Mammary epithelial cell (primary cell): ENCODE measurements at places on chromosomes 2 and 18.

DNA sequence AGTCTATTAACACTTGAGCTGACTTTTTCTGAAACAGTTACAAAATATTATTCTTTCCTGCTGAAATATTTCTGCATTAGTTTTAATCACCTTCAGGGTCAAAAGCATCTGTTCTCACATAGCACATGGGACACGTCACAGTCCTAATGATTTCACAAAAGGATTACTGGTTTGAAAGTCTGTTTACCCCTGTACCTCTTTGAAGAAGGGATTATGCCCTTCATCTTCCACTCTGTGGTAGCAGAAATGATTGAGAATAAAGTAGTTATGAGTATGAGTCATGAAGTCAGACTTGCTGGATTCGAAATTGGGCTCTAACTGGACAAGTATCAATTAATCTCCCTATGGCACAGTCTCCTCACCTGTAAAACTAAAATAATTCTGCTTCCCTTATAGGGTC is 121.2 kb downstream of the SATB2 start:
- DNase-seq, result no peak

- DNase-seq, result no peak
Observed at GRCh38 chr2:35978218-35978617, 377.4 kb upstream of the CRIM1 start.

- no peak for DNase-seq
Observed at GRCh38 chr18:61595615-61596251, 262.5 kb downstream of the CDH20 start.

DNA sequence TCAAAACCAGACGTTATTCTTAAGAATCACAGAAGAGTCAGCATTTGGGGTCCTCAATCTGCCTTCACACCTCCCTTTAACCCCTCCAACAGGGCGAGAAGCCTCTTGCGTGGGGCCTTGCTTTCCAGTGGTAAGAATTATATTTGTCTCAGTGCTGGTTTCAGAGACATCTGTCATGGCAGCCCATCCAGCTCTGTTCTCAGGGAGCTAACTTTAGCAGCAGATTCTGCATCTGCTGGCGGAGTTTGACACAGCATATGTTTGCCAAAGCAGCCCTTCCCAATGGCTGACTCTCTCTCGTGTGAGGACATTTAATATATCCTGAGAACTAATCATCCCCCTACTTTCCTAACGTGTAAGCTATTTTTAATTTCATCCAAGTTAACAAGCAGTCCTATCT is 91.5 kb upstream of the BCL11A start:
- no peak for DNase-seq

DNA sequence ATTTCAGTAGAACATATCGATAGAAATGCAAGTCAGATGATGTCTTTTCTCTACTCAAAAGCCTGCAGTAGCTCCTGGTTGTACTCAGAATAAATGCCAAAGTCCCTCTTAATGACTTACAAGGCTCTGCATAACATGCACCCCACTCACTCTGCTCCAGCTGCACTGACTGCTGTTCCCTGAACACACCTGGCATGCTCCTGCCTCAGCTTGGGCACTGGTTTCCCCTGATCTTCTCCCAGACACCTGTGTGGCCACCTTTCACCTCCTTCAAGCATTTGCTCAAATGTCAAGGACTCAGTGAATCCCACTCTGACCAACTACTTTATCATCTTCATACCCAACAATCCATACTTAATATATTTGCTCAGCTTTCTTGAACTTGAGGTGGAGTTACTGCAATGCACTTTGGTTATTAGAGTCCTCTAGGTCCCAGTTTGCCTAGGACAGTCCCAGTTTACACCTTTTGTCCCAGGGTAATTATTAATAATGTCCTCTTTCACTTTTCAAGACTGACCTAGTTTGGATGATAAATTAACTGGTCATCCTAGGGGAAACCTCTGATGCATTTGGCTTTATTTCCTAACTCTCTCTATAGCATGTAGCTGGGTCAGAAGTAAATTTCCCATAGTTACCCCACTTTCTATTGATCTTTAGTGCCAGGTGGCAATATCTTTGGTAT is 44.1 kb downstream of the ACAA2 start:
- DNase-seq, result no peak

GRCh38 chr2:161964160-161964559 is 109.9 kb downstream of the DPP4 start:
- no peak for DNase-seq

GRCh38 chr2:44137872-44138551 is 30.7 kb upstream of the PPM1B start:
- no peak for DNase-seq

- DNase-seq, result peak; percentile 14
Observed at GRCh38 chr2:178478130-178478438, 316 bp downstream of the FKBP7 start.

DNA sequence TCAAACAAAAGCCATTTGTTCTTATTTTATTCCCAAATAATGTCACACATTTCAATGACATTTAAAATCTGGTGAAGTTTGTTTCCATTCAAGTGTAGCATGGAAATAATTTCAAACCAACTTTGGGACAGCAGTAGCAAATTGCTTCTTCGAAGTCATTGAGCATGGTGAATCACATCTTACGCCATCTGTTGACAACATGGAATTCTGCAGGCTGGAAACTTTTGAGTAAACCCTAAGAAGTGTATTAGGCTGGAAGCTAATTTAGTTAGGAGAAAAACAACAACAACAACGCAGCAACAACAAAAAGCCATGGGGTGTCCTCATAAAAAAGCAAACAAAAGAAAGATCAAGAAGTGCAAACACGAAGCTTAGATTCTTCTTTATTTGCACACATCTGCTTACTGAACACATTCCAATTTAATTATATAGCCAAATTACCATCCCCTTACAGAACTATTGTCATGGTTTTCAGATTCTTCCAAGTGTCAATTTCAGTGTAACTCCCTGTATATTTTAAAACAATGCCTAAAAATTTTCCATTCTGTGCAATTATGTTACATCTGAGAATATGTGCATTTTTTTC is 659.0 kb upstream of the CDH7 start:
- no peak for DNase-seq

- DNase-seq, result no peak
Observed at GRCh38 chr18:56921896-56922480, 224.9 kb upstream of the BOD1L2 start.

- no peak for DNase-seq
Observed at GRCh38 chr2:201649442-201649841, 6.1 kb upstream of the TMEM237 start.

DNA sequence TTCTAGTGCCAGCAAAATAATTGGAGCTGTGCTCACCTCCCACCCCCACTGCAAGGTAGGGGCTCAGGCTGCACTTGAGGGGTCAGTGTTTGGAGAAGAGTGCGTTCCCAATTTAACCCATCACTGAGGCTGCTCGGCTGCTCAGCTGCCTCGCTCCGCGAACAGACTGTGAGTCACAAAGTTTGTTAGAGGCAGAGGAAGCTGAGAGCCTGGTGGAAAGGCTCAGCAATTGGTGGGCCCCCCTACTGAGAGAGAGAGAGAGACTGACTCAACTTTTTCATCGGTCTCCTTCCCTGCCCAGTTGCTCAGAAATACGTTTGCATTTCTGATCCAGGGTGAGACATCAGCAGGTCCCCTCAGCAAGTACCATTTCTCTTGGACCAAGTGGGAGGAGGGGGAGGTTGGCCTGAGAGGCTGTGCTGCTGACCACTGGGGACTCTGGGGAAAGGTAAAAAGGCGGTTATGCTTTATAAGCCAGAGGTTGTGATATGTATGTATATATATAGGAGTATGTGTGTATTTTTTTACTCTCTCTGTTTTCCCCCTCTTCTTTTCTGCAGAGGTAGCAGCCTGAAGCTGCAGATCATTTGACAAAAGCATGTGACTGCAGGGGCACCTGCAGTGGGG is 1.5 kb downstream of the EFR3B start:
- no peak for DNase-seq

GRCh38 chr2:102848366-102848839 is 86.6 kb downstream of the TMEM182 start:
- peak; percentile 14 for DNase-seq

GRCh38 chr2:159922563-159922962 is 124.6 kb upstream of the CD302 start:
- DNase-seq, result peak; percentile 53

- DNase-seq, result no peak
Observed at GRCh38 chr18:65215865-65216466, 534.8 kb upstream of the CDH7 start.

DNA sequence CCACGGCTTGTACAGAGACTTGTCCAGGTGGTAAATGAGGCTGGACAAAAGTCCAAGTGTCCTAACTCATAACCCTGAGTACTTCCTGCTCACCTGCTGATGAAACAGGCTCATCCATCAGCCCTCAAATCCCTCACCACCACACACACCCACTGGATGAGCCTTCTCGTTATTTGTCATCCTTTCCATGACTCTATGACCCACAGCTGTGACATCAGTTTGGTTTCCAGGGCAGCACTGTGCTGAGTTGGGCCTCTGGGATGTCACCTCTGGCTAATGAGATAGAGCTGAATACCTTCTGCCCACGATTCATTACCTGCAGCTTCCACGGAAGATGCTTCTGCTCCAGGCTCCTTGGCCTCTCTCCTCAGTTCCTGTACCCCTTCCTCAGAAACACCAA is 39.4 kb downstream of the SLC14A2 start:
- peak; percentile 46 for DNase-seq

DNA sequence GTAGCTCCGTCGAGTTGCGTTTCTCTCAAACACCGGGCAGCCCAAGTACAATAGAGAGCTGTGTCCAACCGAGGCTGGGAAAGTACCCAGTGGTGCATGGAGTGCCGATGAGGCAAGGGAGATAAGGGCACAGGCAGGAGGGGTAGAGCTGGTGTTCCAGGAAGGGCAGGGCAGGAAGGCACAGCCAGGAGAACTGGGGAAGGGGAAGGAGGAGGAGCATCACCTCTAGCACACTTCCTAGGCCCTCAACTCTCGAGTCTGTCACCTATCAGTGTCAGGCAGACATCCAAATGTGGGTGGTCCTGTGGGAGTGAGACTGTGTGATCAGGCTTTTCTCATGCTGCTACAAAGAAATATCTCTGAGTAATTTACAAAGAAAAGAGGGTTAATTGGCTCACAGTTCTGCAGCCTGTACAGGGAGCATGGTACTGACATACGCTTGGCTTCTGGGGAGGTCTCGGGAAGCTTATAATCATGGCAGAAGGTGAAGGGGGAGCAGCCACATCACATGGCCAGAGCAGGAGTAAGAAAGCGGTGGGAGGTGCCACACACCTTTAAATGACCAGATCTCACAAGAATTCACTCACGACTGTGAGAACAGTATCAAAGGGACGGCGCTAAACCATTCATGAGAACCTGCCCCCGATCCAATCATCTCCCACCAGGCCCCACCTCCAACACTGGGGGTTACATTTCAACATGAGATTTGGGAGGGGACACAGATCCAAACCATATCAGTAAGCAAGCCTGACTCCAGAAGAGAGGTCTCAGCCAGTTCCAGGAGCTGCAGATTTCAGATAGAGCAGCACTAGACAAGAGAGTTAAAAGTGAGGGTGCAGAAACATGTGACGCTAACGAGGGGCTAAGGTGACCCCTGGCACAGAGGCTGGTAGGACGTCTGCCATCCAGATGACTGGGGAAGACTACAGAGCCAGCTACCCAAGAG is 75.7 kb downstream of the MBOAT2 start:
- no peak for DNase-seq

GRCh38 chr2:147045113-147045512 is 799.7 kb upstream of the ACVR2A start:
- peak; percentile 69 for DNase-seq

DNA sequence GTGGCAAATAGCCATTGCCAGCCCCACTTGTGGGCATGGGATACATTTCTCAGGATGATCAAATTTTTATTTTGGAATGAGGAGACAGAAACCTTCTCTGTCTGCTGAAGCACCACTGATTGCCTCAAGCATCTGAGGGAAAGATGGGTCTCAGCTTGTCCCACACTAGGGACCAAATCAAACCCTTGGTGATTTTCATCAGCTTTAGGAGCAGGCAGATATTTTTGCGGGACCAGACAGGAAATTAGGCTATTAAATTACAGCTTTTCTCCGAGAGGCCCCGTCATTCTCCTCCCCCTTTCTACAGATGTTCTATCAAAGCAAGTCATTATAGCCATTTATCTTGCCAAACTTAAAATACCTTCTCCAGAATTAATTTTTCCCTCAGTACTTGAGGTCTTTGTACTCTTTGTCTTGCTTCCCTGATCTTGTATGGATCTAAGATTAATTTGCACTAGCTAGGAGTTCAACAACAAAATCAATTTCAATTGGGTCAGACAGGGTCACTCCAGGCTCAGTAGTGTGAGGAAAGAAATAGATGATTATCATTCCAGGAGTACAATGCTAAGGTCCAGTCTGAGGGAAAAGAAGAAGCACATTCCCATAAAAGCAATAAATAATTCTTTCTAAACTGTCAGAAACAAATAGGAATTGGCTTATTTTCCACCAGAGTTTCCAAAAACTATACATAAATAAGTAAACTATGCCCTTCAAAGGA is 818.1 kb upstream of the SOX11 start:
- DNase-seq, result peak; percentile 17

GRCh38 chr18:31490387-31490786 is 7.6 kb upstream of the DSG2 start:
- peak; percentile 86 for DNase-seq

- no peak for DNase-seq
Observed at GRCh38 chr2:19580264-19580663, 221.8 kb upstream of the OSR1 start.

DNA sequence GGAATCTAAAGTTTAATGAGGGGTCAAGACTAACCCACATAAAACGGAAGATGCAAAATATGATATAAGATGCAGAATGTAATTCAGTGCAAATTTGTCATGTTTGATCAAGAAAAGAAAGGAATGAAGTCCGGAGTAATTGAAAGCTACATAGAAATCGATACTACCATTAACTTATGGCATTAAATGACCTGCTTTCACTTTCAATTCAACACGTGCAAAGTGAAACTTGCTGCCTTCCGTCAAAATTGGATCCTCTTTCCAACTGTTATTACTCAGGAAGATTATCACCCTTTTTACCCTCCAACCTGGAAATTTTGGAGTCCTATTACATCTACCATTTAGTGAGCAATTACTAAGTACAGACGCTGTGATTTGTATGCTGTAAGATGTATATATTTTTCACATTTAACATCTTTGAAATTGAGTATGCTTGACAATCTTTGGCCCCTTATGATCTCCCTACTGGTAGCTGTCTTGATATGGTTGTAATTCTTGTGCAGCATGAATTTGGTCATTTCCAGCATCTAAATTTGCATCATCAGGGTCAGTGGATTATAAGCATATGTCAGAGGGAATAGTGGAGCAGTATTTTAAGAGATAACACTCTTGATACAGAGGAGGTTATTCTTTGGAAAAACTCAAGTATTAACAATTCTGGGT is 18.6 kb downstream of the UNC80 start:
- no peak for DNase-seq

GRCh38 chr2:222311319-222311977 is 12.7 kb upstream of the PAX3 start:
- no peak for DNase-seq

DNA sequence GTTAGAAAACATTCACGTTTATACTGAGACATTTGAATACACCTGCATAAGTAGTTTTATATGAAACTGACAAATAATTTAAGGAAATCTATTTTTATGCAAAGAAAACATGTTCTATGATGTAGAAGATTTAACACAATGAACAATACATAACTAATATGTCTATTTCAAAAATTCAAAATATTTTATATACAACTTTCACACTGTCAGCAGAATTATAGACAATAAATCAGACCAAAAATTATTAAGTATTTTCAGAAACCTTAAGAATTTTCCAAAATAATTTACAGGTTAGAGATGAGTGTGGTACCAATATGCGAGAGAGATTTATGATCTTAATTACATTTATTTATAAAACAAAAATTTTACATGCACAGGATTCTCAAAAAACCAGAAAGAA is 1561.0 kb upstream of the ZEB2 start:
- DNase-seq, result no peak
